NCI-H510A treated with DMSO at 0.1 percent for 48 hours (cell line): ENCODE measurements at places on chromosomes 1 and 21.

- DNase-seq = no peak
These were observed 1240.7 kb downstream of the BRINP3 start for GRCh38 chr1:189237008-189237407.

DNA sequence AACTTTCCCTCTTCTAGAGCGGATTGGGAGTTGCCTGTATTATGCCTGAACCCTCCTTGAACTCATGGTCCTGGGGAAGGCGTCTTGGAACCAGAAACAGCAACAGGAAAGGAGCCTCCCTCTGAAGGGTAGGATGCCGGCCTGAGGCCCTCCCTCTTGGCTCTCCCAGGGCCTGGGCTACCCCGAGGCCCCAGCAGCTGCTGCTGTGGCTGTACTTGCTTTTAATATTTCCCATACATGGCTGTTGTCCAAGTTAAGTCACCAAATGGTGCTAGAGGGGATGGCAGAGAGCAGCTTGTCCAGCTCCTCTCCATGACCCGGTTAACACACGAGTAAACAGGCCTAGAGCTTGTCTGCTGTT, 10.5 kb downstream of the CHRNB2 start:
- no peak for DNase-seq

- DNase-seq = no peak
These were observed 1.9 kb downstream of the KRTAP10-5 start for GRCh38 chr21:44578371-44579055.

- no peak for DNase-seq
These were observed 25.6 kb downstream of the SLC45A1 start for GRCh38 chr1:8343464-8344001.

DNA sequence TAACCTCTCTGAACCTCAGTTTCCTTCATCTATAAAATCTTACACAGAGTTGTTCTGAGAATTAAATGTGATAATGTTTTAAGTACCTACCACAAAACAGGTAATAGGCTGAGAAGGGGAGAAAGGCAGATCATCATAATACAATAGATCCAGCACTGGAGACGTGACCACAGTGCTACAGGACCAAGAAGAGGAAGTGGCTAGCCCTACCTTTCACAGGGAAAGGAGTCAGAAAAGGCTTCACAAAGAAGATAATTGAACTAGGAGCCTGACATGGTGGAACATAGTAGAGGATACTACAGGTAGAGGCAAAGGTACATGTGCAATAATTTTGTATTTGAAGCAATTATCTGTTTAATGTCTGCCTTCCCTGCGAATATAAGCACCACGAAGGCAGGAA, 45.1 kb downstream of the ERI3 start:
- no peak for DNase-seq

DNA sequence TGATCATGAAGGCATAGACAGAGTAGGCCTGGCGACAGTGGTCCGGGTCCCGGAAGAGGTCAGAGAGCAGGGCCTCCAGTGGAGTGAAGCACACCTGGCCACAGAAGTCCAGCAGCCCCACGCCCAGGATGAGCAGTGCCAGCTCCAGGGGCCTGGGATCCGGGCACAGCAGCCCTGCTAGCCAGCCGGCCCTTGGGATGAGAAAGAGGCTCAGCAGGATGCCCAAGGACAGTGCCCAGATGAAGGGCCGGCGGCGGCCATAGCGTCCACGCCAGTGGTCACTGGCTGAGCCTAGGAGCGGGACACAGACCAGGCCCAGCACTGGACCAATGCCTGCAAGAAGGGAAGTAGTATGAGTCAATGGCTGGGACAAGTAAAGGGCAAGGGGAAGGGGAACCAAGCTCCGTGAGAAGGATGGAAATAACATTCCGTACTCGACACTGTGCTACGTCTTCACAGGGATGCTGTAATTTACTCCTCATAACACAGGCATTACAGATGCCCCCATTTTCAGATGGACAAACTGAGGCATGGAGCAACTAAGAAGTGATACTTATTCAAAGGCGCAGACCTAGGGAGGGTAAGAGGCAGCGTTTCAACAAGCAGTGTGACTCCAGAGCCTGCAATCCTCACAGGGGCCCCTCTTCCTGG, 16.9 kb downstream of the SLC45A3 start:
- no peak for DNase-seq

GRCh38 chr1:226363801-226364513, 43.9 kb downstream of the PARP1 start:
- DNase-seq = no peak

DNA sequence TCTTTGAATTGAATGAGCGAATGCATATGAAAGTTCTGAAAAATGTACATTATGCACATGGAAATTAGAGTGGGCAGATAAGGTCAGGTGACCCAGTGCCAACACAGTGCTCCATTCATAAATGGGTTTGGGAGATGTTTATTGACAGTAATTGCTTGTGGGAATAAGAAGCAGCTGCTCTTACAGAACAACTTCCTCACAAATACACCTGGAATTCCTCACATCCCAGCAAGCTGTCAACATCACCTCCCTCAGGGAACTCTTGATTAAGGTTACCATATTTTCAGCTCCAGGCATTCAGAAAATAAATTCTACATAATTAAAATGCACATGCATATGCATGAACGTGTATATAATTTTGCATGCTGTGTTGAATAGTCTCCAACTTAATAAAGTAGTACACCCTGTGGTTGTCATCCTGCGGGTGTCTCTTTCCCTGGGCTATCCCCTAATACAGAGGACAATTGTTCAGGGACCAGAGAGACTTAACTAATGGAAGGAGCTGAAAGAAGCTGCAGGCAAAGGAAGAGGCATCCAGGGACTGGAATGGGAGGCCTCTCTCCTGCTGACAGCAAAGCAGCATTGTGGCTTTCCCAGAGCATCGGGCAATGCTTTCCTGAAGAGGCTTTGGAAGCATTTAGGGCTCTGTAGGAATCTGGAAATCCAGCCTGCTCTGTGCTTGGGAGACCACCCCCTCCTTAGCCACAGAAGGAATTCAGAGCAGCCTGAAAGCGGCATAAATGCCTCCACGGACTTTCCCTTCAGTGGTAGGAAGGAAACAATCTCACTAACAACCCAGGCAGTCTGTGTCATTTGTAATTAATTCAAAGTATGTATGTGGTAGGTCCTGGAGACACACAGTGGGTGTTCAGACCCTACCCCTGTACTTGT, 55.2 kb upstream of the GNG12 start:
- no peak for DNase-seq

- no peak for DNase-seq
These were observed 89.5 kb downstream of the OLFM3 start for GRCh38 chr1:101907264-101907663.

- DNase-seq = no peak
These were observed 109.8 kb upstream of the WARS2 start for GRCh38 chr1:119250299-119250698.
